Forelimb muscle (tissue), 1 donor: ENCODE measurements at places on chromosomes 7 and 10. TPM values are rescaled to one million over a fixed set of nuclear protein-coding genes. Genes with fewer than 3 reads are reported as not detected.

- no peak for DNase-seq
These were observed 7.8 kb downstream of the ZNF467 start for GRCh38 chr7:149765399-149766121.

The GSTO2 gene
- 0.99 TPM for polyA plus RNA-seq

The GRM3 gene
- polyA plus RNA-seq = not detected

DNA sequence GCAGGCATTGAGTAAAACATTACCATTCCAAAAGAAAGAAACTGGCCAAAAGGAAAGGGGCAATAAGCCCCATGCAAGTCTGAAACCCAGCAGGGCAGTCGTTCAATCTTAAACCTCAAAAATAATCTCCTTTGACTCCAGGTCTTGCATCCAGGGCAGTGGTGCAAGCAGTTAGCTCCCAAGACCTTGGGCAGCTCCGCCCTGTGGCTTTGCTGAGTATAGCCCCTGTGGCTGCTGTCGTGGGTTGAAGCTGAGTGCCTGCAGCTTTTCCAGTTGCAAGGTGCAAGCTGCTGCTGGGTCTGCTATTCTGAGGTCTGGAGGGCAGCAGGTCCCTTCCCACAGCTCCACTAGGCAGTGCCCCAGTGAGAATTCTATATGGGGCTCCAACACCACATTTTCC, 580.1 kb upstream of the AUTS2 start:
- no peak for DNase-seq

- no peak for DNase-seq
These were observed 12.5 kb downstream of the MMRN2 start for GRCh38 chr10:86944907-86945306.

GRCh38 chr10:8054244-8054493, 319 bp upstream of the GATA3 start:
- DNase-seq = no peak

The CDC14C gene
- polyA plus RNA-seq = not detected

DNA sequence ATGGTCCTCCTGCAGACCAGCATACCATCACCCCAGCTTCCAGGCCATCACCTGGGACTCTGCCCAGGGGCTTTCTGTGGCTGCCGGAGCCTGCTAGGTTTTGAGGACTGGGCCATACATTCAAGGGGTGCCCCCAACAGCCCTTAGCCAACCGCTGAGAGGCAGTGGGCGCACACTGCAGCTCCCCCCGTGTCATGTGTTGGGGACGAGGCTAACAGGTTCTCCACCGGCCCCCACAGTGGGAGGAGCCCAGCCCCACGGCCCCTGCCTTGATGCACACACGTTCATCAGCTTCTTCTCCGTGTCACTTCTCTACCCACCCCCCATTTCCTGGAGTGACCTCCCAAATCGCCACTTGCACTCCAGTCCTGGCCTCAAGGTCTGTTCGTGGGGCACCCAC, 543.2 kb upstream of the FOXK1 start:
- no peak for DNase-seq

DNA sequence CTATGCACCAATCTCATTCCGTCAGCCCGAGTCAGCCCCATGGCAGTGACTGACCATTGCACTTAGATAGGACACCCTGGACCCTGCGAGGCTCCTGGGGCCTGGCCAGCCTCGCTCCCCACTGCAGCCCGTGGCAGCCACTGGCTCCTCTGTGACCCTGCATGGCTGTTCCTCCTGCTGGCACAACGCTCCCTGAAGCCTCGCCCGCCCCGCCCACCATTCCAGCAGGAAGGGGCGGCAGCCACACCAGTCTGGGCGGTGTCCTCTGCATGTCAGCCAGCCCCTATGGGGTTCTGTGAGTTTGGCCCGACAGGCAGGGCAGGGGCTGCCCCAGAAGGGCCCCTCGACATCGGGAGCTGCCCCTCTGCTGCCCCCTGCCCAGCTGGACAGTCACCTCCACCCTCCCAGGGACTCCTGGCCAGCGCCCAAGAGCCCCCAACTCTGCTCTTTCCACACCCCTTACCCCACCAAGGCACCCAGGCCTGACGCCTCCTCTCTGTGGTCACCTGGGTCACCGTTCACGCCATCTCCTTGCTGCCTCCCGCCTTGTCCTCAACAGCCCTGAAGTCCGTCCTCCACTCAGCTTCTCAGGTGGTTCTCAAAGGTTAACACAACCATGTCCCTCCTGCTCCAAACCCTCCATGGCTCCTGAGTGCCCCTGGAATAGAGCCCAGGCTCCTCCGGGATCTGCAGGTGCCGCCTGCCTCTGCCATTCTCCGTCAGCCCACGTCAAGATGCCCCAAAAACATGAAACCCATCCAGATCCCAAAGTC, 103.5 kb downstream of the MICALL2 start:
- DNase-seq = no peak

- no peak for DNase-seq
These were observed 57.9 kb downstream of the DNAJB9 start for GRCh38 chr7:108627476-108628051.

The FANK1 gene
- polyA plus RNA-seq = 0.71 TPM

- DNase-seq = no peak
These were observed 307.9 kb downstream of the PARD3 start for GRCh38 chr10:34507217-34507616.

- no peak for DNase-seq
These were observed 12.3 kb downstream of the OGDH start for GRCh38 chr7:44618753-44619152.
